ENCODE measurements at places on chromosomes 2 and 18. TPM values are rescaled to one million over a fixed set of nuclear protein-coding genes. Genes with fewer than 3 reads are reported as not detected.

The AQP12A gene
- polyA plus RNA-seq = not detected

The PIEZO2 gene
- not detected for polyA plus RNA-seq

The PROKR1 gene
- not detected for polyA plus RNA-seq

The RTP5 gene
- polyA plus RNA-seq = not detected

The TTC31 gene
- 15.2 TPM for polyA plus RNA-seq

The TACR1 gene
- polyA plus RNA-seq = not detected

The DES gene
- polyA plus RNA-seq = 0.03 TPM

The RNU2-63P gene
- polyA plus RNA-seq = not detected

The SPAG16 gene
- polyA plus RNA-seq = 13.7 TPM

The MDH1B gene
- polyA plus RNA-seq = 0.26 TPM

The LYPD6 gene
- polyA plus RNA-seq = 3.2 TPM

The FAM168B gene
- polyA plus RNA-seq = 26.6 TPM
